Parietal lobe (tissue), 2 donors: ENCODE measurements at places on chromosomes 2 and 18. TPM values are rescaled to one million over a fixed set of nuclear protein-coding genes. Genes with fewer than 3 reads are reported as not detected.

IL1R2 gene
- not detected for total RNA-seq

REG1B gene
- total RNA-seq, result not detected

RFX8 gene
- not detected for total RNA-seq

MROH2A gene
- not detected for total RNA-seq

SLC35G4 gene
- not detected for total RNA-seq

CRYGA gene
- total RNA-seq, result not detected

CCL20 gene
- not detected for total RNA-seq

MERTK gene
- 5.9 TPM for total RNA-seq

IL1R1 gene
- total RNA-seq, result 0.31 TPM

ABCG5 gene
- not detected for total RNA-seq

SOCS6 gene
- 36.9 TPM for total RNA-seq

PLGLB2 gene
- total RNA-seq, result 5.9 TPM

UGT1A10 gene
- total RNA-seq, result not detected

AP1S3 gene
- total RNA-seq, result 8.5 TPM

MIB1 gene
- 99.5 TPM for total RNA-seq

RAB11FIP5 gene
- 9.1 TPM for total RNA-seq

CXCR1 gene
- 0.31 TPM for total RNA-seq

FSHR gene
- not detected for total RNA-seq

FBLN7 gene
- total RNA-seq, result 2.5 TPM

MFSD2B gene
- 0.63 TPM for total RNA-seq

RNF125 gene
- 1.9 TPM for total RNA-seq

ALPG gene
- total RNA-seq, result not detected
